ENCODE measurements at places on chromosomes 7 and 10.

DNA sequence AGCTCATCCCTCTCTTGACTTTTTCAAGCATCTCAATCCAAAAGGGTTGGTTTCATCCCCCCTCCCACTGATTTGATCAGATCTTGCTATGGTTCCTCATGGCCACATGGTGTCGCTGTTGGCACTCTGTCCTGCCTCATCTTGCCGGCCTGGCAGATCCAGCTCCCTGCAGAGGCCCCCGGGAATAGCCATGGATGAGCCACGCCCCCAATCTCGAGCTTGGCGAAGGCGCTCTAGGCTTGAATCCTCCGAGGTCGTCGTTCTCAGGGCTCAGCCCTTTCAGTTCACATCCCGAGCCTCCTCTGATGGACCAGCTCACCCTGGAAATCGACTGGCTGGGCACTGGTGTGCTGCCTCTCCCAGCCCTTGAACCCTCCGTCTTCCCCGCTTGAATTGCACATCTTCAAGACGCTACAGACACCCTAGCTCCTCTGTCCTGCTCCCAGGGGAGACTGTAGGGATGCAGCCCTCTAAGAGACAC, 628.7 kb downstream of the TYW1 start:
- DNase-seq: peak; percentile 0

GRCh38 chr7:155881471-155882350, 69.4 kb upstream of the SHH start:
- DNase-seq: no peak

GRCh38 chr10:112332509-112333228, 41.2 kb upstream of the ACSL5 start:
- no peak for DNase-seq

- DNase-seq: peak; percentile 27
Observed at GRCh38 chr10:6203331-6204062, 765 bp downstream of the PFKFB3 start.

- DNase-seq: no peak
Observed at GRCh38 chr7:12401538-12402364, 1.9 kb downstream of the VWDE start.

- DNase-seq: no peak
Observed at GRCh38 chr10:76946270-76946669, 691.3 kb downstream of the KCNMA1 start.

Measured in stimulated activated CD4-positive, alpha-beta T cell treated with anti-CD3 and anti-CD28 coated beads, Interleukin-4, amount 100 ng/mL, for 4 hours (primary cell).